ENCODE measurements at places on chromosomes 16 and 17.
A peak's percentile ranks its signal among the peaks of the same experiment; 100 is the strongest.

DNA sequence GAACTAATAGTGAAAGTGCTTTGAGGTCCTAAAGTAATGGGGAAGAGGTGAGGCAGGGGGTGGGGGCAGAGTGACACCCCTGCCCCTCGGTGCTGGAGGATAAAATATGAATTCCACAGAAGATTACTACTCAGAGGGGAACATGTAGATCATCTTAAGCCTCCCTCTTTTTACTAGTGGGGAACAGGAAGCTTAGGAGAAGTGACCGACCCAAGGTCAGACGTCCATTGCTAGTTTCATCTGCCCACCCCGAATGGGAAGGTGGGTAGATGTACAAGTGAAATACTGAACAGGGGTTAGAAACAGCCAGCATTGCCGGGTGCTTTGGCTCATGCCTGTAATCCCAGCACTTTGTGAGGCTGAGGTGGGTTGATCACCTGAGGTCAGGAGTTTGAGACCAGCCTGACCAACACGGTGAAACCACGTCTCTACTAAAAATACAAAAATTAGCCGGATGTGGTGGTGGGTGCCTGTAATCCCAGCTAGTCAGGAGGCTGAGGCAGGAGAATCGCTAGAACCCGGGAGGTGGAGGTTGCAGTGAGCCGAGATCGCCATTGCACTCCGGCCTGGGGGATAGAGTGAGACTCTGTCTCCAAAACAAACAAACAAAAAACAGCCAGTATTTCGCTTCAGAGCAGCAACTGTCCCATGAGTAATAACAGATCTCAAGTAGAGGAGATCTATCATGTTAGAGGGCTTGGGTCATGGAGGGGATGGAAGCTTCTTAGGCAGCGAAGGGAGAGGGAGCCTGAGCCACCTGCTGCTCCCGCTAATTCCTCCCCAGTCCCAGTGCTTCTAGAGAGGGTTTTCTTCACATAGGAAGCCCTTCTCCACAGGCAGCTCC, 1.2 kb upstream of the NR1D1 start:
- no peak for DNase-seq

- no peak for DNase-seq
These were observed 906 bp upstream of the FOXL1 start for GRCh38 chr16:86577314-86577971.

GRCh38 chr17:82148997-82149396, 51.0 kb upstream of the FASN start:
- no peak for DNase-seq

DNA sequence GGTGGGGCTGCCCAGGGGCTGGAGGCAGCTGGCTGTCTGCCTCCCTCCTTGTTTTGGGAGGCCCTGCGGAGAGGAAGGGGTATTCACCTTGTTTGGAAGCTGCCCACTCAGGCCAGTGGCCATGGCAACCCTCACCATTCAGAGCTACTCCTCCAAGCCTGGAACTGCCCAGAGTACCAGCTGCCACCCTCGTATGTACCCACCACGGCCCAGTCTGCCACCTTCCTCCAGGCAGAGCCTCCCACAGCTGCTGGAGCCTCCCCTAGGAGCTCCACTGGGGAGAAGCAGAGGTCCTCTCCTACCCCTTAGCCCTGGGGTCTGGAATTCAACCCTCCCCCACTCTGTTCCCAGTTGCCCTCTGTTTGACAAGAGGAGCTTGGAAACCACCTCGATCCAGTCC, 90.7 kb downstream of the AXIN2 start:
- DNase-seq: no peak

DNA sequence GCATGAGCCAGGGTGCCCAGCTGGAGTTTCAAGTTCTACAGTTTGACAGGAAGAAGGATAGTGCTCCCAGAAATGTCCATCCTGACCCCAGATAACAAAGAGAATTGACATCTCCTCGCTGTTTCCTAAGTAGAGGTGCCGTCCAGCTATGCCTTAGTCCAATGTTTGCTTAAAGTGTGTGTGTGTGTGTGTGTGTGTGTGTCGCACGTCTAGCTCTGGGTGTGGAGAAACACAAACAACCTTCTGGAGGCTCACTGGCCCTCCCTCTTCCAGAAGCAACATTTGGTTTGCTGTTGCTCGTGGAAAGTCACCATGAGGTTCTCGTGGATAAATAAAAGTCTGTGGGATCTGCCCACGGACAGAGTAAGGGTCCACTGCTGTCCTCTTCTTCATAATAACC, 22.1 kb downstream of the EMP2 start:
- no peak for DNase-seq

- no peak for DNase-seq
These were observed 67.3 kb downstream of the OR1D5 start for GRCh38 chr17:2995886-2996809.

- peak; percentile 60 for DNase-seq
These were observed at the start of gene ANKRD13B for GRCh38 chr17:29592850-29593551. Gene ANKRD13B (plus strand): TSS chr17:29593132. CDS start chr17:29593622, 490 bp downstream.

- no peak for DNase-seq
These were observed 11.3 kb downstream of the CACNG4 start for GRCh38 chr17:66975614-66976378.

DNA sequence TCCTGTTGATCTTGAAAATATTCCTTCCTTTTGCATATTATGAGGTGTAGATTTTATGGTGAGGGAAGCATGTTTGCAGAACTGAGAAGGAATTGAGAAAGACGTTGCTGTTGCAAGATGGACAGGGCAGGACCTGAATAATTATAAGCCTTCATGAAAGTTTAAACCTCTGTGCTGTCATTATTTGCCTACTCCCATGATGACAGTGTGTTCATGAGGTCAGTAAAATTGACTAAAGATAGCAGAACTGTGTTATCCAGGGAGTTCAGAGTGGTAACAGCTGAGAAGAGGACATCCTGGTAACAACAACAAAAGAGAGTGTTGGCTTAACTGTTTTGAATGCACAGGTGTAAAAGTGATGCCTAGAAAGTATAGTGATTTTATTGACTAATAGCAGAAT, 45.3 kb upstream of the HLF start:
- DNase-seq: no peak

DNA sequence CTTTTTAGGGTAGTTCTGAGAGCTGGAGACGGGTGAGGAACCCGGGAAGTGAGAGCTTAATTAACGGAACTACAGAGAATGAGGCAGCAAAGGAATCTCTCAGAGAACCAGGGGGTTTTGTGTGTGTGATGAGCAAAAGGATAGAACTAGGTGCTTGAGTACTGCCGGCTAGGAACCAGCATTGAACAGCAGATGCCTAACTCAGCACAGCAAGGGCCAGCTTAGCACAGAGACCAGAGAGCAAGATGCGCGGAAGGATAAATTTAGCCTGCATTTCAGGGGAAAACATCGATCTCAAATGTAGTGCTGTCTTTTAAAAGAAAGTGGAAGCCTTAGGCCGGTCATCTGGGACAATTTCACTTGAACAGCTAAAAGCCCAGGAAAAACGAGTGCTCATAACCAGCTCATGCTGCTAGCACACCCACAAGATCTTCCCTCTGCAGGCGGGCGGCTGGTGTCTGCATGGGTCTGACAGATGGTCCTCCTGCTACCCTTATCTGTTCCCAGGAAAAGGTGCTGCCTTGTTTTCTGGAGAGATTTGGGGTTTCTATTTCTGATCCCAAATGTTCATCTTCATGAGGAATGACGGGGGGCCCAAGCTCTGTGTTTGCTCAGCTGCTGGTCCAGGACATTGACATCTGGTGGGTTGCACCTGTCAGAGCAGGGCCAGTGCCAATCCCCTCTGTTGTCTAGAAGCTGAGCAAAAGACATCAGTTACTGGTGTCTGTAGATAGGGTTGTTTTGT, 103.9 kb downstream of the SOCS1 start:
- no peak for DNase-seq

GRCh38 chr17:43416998-43417890, 18.5 kb downstream of the ARL4D start:
- no peak for DNase-seq

DNA sequence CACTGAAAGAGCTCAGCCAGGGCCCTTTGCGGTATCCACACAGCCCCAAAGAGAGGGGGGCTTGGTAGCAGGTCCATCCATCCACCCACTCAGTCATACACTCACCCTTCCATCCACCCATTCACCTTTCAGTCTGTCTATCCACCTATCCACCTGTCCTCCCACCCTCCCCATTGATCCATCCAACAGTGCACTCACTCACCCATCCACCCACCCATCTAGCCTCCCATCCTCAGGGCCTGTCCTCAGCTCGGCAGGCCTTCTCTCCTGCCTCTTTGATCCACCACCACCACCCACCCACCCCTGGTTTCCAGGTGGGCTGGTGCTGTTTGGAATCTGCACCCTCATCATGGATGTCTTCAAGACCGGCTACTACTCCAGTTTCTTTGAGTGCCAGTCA, 1.2 kb downstream of the OTOP2 start:
- no peak for DNase-seq

DNA sequence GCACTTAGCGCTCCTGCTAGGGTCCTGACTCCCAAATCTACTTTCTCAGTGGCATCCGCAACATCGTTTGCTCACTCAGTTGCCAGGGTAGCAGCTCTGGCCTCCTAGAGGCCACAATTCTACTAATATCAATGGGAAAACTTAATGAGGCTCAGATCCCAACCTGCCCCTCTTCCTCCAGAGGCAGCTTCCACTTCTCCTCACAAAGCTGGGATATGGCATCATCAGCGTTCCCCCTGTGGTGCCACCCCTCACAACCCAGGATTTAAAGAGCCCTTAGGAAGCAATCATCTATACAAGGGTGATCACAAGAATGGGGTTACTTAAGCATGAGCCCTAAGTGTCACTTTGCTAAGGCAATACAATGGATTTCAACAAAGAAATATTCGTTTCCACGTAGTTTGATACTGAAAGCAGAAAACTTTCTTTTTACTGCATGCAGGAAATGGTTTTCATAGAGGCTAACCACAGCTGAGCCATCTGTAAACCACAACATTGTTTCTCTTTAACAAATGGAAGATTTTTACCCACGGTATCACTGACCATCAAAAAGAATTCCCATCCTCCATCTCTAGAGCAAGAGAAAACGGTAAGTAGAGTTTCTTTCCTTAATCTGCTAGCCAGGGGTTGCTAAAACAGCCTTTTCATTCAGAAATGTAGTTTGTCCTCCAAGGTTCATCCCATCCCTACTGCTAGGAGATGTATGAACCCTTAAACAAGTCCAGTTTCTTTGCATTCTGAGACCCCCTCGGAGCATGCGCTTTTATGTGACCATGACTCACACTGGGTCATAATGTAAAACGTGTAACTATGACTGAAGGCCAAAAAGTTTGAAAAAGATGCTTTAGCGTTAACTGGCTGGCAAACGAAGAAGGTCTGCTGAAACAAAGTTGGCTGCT, 68.3 kb upstream of the BCAR1 start:
- peak; percentile 46 for DNase-seq

DNA sequence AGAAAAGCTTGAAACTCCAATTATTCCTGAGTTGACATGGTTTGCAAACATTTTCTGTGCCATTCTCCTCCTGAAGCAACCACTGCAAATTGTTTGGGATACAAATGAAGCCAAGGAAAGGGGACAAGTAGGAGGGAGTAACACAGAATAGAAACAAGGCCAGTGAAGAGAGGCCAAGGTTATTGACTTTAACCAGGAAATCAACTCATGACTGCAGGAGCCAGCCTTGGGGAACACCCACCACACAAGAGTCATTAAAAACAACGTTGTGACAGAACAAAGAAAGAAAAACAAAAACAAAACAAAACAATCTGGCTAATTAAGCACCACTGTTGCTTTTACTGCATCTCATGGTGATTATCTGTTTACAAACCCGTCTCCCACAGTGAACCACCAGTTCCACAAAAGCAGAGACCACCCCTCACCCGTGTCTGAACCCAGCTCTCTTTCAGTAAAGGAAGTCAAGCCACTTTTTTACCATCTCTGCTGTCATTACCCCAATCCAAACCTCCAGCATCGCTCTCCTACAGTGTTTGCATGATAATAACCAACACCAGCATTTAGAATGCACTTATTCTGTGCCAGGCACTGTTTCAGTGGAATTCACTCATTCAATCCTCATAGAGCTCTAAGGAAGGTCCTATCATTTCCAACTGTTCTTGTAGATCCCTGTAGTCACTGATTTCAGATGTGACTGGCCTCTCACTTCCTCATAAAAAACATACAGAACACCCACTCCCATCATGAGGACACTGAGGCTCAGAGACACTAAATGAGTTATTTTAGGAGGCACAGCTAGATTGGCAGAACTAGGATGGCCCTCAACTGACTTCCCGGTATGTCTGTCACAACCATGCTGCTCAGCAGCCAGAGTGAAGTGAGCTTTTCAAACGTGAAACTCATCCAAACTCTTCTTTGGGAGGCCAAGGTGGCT, 2.0 kb downstream of the ZDHHC1 start:
- no peak for DNase-seq

- DNase-seq: peak; percentile 79
These were observed 10.2 kb downstream of the CYTH1 start for GRCh38 chr17:78771758-78772382.

DNA sequence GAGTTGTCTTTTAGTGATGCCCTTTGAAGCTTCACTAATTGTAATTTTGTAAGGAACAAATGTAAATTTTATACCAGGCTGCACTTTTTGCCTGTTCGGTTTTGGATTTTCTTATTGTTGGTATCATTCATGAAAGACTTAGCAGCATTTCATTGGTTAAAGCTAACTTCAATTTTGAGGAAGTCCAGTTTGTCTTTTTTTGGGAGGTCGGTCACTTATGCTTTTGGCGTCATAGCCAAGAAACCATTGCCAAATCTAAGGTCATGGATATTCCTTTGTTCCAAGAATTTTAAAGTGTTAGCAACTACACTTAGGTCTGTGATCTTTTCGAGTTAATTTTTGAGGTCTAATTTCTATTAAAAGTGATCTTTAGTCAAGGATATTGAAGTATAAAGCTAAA, 77.1 kb downstream of the PRKCA start:
- DNase-seq: no peak

DNA sequence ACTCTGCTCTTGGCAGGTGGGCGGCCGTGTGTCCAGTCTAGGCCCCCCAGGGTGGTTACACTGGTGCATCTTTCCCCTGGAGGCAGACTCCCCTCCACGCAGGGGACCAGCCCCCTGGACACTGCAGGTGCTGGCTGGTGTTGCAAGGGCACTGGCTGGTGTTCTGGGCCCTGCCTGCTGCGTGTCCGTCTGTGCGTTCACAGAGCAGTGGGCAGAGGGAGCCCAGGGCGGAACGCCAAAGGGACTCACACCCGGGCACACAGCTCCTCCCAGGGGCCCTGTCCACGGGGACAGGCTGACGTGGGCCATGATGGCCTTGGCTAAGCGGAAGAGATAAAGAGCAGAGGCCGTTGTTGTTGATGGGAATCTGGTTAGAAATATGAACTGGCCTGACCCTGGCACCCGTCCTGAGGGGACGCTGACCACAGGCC, 27.3 kb downstream of the ACSF3 start:
- DNase-seq: no peak

DNA sequence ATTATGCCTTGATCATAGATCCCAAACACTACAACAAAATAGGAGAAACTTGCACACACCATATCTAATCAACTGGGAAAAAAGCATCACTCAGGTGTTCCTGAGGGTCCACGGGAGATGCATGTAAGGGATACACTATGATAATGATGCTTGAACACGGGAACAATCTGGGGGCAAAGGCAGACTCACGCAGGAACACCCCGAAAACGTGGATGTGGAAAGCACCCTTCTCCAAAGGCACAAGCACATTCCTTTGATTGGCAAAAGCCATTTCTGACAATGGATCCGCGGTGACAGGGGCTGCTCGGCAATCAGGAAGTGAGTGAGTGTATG, 1.3 kb downstream of the ZNF652 start:
- DNase-seq: no peak

Measured in activated CD4-positive, alpha-beta T cell treated with anti-CD3 and anti-CD28 coated beads, Interleukin-2, Interleukin-4, amounts not matched to agents 100 ng/mL and 50 ng/mL, durations not matched to agents 16 hours and 8 hours (primary cell).